ENCODE measurements at places on chromosomes 6 and 20. TPM values are rescaled to one million over a fixed set of nuclear protein-coding genes. Genes with fewer than 3 reads are reported as not detected.

Gene C20orf141
- not detected for polyA plus RNA-seq

Gene SAPCD1
- polyA plus RNA-seq: 5.0 TPM

GRCh38 chr6:31877125-31877650, 1.6 kb downstream of the SLC44A4 start:
- peaks cover 8% of the 10 kb centered on the region for H3K36me3 ChIP-seq
- no peak overlapping the region for H3K27ac ChIP-seq
- H3K4me3 ChIP-seq: no peak overlapping the region
- H3K4me1 ChIP-seq: peaks cover 4% of the 10 kb centered on the region

DNA sequence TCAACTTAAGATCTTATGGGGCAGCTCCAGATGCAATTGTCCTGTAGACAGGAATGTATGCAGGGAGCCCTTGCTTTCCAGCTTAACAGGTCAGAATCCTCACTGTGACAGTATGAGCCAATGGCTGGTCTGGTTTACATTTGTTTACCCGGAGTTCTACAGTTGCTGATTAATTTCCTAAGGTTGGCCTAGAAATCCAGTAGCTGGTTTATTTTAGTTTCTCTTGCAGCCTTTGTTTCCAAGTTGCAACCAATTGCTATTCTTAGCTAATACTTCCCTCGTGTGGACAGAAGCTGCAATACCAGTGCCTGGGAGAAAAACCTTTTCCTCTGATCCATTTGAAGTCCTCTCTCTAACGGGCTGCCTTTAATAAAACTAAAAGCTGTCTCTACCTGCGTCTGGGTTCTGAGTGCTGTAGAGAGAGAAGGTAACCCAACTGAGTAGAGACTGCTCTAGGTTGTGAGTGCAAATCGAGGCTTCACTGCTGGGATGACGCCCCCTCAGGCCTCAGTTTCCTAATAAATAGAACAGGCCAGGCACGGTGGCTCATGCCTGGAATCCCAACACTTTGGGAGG, 45.9 kb downstream of the ZNF217 start:
- no peak overlapping the region for H3K4me3 ChIP-seq
- H3K27me3 ChIP-seq: no peaks in the 10 kb centered on the region
- peak; percentile 90 for DNase-seq
- H3K27ac ChIP-seq: no peak overlapping the region

- H3K27ac ChIP-seq: no peak overlapping the region
- H3K27me3 ChIP-seq: no peaks in the 10 kb centered on the region
- no peak overlapping the region for H3K4me3 ChIP-seq
- H3K4me1 ChIP-seq: no peaks in the 10 kb centered on the region
- H3K36me3 ChIP-seq: no peaks in the 10 kb centered on the region
- no peak for DNase-seq
These were observed 10.5 kb upstream of the EPB41L2 start for GRCh38 chr6:131073577-131073976.

DNA sequence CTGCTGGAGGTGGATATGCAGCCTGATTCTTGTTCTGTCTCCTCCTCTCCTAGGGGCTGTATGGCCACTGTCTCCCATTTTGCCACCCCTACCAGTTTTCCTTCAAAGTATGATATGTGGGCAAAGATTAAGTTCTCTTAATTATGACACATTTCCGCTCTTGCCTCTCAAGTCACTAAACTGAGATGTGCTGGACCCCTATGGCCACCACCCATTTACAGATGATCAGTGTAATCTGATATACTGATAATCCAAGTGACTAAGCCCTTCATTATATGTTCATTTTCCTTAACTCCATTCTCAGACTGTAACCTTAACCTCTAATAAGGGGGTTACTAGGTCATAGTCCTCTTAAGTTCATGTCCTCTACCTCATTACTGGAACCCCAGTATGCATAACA, 711 bp upstream of the C20orf141 start:
- peaks cover 56% of the 10 kb centered on the region for H3K27me3 ChIP-seq
- H3K36me3 ChIP-seq: no peaks in the 10 kb centered on the region
- no peak for DNase-seq
- H3K27ac ChIP-seq: no peak overlapping the region
- H3K4me3 ChIP-seq: no peak overlapping the region

GRCh38 chr20:33664762-33665144, 2.0 kb upstream of the ACTL10 start:
- DNase-seq: no peak
- peaks cover 17% of the 10 kb centered on the region for H3K27me3 ChIP-seq
- no peak overlapping the region for H3K4me3 ChIP-seq
- H3K36me3 ChIP-seq: no peaks in the 10 kb centered on the region

DNA sequence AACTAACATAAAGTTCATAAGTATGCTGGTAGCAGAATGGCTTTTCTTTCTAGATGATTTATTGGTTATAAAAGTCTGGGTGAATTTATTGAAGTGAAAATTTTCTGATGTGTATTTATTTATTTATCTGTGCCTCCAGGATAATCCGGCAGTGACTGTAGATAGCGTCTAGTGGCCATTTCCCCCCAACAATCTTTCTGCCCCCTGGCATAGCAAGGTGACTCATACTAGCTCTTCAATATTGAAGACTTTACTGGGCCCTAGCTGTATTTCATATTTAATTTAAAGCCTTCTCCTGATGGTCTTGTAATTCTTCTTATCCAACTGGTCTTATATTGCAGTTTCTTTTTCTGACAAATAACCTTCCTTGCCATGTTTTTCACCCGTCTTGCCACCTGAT, 154.1 kb upstream of the SGK1 start:
- no peaks in the 10 kb centered on the region for H3K4me1 ChIP-seq
- no peak overlapping the region for H3K4me3 ChIP-seq
- no peaks in the 10 kb centered on the region for H3K27me3 ChIP-seq
- DNase-seq: no peak

DNA sequence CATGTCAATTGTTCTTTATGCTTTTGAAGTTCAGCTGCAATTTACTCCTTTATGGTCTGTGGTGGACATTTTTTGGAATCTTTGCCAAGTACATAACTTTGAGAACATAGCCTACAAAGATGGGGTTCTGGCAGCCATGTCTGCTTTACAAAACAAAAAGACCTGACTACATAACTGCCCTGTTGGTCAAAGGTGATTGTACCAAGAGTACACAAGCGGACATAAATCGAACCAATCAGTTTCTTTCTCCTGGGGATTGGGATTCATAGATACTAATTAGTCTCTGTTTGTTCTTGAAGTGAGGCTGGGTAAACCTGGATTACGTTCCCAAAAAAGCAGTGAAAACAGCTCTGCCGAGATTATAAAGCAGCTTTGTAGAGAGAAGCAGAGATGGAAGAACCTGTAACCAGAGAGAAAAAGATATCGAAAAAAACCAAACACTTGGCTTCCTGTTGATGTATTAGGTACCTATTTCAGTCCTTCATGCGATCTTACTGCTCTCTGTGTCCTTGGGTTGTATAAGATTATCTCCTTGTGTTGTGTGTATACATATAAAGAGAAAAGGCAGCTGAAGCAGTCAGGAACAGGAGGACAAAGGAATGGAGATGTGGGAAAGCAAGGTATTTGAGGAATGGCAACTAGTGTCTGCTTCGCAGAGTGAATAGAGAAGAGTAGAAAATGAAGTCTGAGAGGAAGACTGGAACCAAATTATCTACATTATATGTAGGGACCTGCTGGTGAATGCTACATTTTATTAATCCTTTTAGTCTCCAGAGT, 2.7 kb upstream of the ZFAND3 start:
- 0 out of 2 replicates have a peak overlapping the region, but pooled peaks have one; percentile 1 for H3K27ac ChIP-seq
- H3K4me1 ChIP-seq: peaks cover 26% of the 10 kb centered on the region
- H3K36me3 ChIP-seq: no peaks in the 10 kb centered on the region
- no peaks in the 10 kb centered on the region for H3K27me3 ChIP-seq
- peak overlapping the region; percentile 27 for H3K4me3 ChIP-seq
- peak; percentile 57 for DNase-seq

DNA sequence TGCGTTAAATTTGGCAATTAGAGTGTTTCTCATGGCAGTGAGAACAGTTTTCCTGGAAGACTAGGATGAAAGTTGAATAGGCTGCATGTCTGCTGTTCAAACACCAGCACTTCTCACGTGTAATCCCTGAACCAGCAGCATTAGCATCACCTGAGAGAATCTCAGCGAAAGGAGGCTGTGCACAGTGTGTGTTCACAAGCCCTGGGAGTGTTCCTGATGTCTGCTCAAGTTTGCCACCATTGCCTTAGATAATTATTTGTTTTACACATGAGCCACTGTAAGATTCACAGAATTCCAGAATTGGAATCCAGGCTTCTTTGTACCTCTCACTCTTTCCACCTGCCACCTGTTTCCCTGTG, 117.3 kb downstream of the JARID2 start:
- 0 out of 2 replicates have a peak overlapping the region, but pooled peaks have one; percentile 29 for H3K27ac ChIP-seq
- no peak overlapping the region for H3K4me3 ChIP-seq
- no peaks in the 10 kb centered on the region for H3K27me3 ChIP-seq
- DNase-seq: no peak
- peaks cover 97% of the 10 kb centered on the region for H3K4me1 ChIP-seq

GRCh38 chr20:21358737-21359136, 38.6 kb downstream of the NKX2-4 start:
- H3K4me3 ChIP-seq: no peak overlapping the region
- no peak overlapping the region for H3K27ac ChIP-seq
- H3K27me3 ChIP-seq: no peaks in the 10 kb centered on the region

GRCh38 chr20:19958928-19959327, 58.2 kb upstream of the NAA20 start:
- H3K27me3 ChIP-seq: no peaks in the 10 kb centered on the region
- peak overlapping the region; percentile 64 for H3K27ac ChIP-seq
- H3K36me3 ChIP-seq: no peaks in the 10 kb centered on the region
- peaks cover 37% of the 10 kb centered on the region for H3K4me1 ChIP-seq
- peak; percentile 56 for DNase-seq
- H3K4me3 ChIP-seq: 0 out of 2 replicates have a peak overlapping the region, but pooled peaks have one; percentile 7

DNA sequence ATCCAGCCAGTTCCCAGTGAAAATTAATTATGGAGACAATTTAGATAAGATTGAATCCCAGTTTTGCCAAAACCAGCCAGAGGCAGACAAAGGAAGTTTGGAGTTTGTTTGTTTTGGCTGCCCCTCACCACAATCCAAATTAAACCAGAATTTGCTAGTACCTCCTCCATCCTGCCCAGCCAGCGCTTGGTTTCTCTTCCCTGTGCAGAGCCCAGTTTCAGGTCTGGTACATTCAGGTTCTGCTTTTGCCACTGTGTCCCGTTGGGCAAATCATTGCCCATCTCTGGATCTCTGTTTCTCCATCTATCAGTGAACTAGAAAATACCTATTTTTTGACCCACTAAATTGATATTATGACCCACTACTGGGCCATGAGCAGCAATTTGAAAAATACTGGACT, 26.4 kb downstream of the FOXP4 start:
- no peaks in the 10 kb centered on the region for H3K27me3 ChIP-seq
- no peak overlapping the region for H3K27ac ChIP-seq
- peaks cover 80% of the 10 kb centered on the region for H3K4me1 ChIP-seq
- no peak overlapping the region for H3K4me3 ChIP-seq
- H3K36me3 ChIP-seq: no peaks in the 10 kb centered on the region
